Large intestine (tissue), 12 donors: ENCODE measurements at places on chromosomes 1 and 21. TPM values are rescaled to one million over a fixed set of nuclear protein-coding genes. Genes with fewer than 3 reads are reported as not detected.

GRCh38 chr21:19695796-19696195 is 1292.2 kb upstream of the TMPRSS15 start:
- no peak for DNase-seq

DNA sequence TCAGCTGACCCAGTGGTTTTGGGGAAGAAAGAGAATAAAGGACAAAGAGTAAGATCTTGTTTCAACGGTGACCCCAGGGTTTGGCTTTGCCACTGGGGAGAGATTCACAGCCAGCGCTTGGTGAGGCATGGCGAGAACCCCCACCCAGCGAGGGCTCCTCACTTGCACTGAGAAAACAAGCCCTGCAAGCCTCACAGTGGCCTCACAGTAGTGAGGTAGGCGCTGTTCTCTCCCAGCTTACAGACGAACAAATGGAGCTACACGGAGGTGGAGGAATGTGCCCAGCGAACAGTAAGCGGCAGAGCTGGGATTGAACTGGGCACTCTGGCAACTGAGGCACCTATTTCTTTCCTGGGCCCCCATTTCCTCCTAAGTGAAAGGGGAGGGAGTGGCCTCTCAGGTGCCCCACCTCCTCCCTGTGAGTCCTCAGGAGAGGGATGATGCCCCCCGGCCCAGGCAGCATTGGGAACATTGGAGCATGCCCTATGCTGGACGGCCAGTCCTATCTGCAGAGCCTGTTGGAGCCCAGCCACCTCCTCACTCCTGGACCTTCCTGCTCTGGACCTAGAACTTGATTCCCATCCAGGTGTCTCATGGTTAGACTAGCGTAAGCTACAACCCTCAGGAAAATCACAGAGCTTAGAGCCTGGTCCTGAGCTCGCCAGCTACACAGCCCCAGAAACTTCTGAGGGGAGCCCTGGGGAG is 73.4 kb upstream of the EDN2 start:
- no peak for DNase-seq

- DNase-seq = no peak
Measured at GRCh38 chr1:234256359-234256758, 116.9 kb upstream of the COA6 start.

DNA sequence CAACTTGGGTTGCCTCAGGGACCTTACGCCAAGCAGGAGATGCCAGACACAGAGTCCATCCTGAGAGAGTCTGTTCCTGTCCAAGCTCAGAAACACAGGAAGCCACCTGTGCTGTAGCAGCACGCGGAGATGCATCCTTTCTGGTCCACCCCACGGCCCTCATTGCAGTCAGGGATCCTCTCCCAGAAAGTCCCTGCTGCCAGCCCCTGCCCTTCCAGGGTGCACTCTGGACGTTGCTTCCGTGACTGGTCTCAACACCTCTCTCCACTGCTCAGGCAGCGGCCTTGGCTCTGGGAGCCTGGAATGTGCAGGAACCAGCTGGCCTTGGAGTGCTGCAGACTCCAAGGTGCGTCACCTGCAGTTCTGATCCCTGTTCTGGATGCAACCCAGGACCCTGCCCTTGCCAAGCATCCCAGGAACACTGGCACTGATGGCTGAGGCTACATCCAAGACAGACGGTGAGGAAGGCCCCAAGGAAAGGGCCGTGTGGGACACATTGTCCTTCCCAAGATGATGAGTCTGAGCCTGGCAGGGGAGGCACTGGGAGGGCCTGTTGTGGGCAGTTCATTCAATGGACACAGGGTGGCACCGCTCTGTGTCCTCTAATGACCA is 21.7 kb upstream of the COL6A1 start:
- no peak for DNase-seq

MEX3A gene
- 8.4 TPM for polyA plus RNA-seq

CLCNKB gene
- 0.42 TPM for polyA plus RNA-seq
